ENCODE measurements at places on chromosomes 2 and 18.

DNA sequence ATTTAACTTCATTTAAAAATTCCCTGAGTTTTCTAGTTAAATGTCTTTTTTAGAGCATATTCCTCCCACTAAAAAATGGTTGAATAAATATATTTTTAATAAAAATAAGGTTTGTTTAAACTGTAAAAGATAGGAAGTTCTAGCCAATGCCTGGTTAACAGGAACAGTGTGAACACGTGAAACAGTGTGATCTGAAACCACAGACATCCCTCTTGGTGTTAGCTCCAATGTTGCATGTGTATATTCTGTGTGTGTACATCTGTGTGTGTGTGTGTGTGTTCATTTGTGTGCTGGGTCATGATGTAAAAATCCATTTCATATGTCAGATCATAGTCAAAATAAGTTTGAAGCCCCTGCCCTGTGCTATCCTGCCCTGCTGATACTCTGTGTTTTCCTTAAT lies 6.1 kb upstream of the SOX11 start:
- no peak for DNase-seq

DNA sequence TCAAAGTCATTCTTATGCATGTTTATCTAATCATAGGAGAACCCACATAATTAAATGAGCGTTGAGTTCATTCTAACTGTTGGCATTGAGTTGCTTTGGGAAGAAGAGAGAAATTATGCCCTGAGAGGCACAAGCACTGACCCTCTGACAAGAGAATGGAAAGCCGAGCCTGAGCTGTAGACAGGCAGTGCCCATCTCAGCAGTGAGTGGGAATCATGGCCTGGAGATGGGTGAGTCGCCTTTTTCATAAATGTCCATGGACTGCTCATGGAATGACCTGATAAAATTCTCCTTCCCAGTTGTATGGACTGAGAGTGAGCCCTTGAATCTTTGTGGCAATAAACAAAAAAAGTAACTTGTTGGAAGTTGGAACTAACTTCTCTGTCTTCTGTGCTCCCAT lies 21.4 kb upstream of the MYO3B start:
- no peak for DNase-seq

DNA sequence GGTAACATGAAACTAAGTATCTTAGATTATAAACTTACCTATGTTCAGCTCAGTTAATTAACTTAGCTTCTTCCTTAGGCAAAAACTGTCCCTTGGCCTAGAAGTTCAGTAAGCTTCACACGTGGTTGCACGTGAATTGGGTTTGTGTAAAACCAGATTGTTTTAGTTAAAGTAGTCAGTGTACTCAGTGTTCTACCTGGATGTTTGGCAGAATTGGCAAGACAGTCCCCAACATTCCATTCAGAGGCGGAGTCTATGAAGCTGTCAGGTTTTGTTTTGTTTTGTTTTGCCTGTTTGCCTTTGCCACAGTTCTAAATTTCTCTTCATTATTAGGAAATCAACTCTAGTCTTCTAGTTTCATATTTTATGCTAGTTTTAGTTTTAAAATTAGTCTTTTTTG lies 105.3 kb upstream of the ZEB2 start:
- DNase-seq: no peak

GRCh38 chr2:112712903-112713584 lies 7.8 kb upstream of the NT5DC4 start:
- DNase-seq: no peak

DNA sequence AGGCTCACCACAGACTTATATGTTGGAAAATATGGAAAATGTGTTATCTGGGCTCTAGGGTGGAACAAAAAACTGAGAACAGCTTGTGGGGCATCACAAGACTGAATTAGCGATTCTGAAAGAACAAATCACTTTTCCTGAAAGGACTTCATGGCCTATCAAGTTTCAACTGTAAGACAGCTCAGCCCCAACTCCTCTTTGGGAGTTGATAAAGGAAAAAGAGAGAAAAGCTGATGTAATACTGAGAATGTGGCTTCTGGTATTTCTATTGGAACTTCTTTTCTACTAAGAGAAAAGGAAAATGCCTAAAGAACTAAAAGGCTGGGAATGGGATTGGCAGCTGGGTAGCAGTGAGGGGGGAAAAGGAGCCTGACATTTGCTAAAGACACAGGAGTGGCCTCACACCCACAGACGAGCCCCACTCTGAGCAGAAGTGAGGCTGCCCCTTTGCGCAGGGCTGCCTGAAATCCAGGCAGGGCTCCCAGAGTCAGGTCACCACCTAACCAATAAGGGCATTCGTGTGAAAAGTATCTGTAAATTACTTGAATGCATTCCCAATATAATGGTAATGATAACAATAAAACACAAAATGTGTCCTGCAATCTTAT lies 75.6 kb downstream of the LRP2 start:
- no peak for DNase-seq

Data from ureter (tissue), 1 donor.